Frontal cortex (tissue), 4 donors: ENCODE measurements at places on chromosomes 5 and 9.
A peak's percentile ranks its signal among the peaks of the same experiment; 100 is the strongest.

DNA sequence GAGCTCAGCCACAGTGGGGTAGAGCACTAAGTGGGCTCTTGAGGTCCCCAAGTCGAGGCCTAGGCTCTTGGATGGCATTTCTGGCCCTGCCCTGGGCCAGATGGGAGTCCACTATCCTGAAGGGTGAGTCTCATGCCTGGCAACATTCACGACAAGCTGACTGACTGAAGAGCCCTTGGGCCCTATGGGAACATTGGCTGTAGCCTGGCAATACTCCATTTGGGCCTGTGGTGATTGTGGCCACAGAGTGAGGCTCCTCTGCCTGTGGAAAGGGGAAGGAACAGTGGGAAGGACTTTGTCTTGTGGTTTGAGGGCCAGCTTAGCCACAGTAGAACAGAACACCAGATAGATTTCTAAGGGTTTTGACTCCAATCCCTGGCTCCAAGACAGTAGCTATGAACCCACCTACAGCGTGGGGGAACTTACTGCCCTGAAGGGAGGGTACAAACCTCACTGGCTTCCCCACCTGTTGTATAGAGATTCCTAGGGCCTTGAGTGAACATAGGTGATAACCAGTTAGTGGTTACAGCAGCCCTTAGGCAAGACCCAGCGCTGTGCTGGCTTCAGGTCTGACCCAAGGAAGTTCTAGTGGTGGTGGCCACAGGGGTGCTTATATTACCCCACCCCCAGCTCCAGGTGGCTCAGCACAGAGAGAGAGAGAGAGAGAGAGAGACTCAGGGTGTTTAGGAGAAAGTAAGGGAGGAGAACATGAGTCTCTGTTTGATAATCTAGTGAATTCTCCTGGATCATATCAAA, 72.4 kb downstream of the KIAA0825 start:
- DNase-seq = no peak

DNA sequence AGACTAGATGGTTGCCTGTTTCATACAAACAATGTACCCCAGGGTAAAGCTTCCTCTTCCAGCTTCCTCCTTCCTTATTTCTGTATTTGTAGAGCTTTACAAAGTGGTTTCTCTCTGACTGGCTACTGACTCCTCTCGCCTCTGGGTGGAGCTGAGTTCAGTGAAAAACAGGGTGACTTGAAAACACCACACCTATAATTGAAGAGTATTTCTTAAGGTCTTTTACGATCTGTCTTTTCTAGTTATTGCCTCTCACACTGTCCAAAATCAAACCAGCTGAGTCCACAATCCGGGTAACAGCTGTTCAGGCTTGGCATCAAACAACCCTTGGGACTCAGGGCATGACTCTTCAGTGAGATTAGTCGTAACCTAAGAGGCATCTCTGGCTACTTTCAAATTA, 200.4 kb downstream of the ARRDC3 start:
- DNase-seq = no peak

DNA sequence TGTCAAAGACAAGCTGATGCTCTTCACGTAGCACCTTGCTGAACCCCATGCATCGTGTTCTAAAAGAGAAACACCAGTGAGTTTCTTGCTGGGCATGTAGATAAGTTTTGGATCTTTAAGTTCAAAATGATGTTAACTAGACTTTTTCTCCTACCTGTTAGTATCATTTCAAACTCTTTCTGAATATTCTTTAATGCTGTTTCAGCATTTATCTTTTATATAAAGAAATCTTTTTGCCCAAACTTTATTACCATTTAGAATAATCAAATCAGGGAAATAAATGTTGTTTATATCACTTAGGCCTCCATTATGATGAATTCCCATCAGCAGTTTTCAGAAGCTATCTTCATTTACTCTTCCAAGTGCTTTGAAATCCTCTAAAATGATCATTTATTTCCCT, 542.8 kb downstream of the CDH10 start:
- no peak for DNase-seq

GRCh38 chr9:16675131-16675530, 195.3 kb downstream of the BNC2 start:
- no peak for DNase-seq

DNA sequence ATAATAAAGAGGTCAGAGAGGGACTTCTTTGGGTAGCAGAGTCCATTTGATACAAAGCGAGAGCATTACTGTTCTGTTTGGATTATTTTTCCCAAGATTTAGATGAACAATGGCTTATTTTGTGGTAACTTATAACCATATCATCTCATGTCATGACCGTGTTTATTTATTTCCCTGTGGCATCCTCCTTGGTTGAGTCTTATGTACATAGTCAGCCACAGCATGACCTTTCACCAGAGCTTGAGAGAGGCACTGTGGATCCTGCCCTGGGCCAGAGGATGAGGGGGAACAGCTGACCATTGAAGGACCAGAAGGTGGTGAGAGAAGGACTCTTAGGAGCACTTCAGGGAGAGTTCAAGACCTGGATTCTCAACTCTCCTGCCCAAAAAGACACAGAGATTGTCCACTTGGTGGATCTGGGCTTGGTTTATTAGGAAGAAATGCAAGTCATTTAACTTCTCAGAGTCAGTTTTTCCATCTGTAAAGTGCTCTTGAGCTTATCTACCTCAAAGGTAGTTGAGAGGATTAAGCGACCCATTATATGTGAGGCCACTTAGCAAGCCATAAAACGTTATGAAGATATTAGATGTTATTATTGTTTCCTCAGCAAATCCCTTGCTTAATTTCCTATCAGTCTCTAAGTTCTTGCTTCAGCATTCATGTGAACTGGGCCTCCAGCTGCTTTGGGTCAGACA, 51.4 kb downstream of the PPIC start:
- no peak for DNase-seq

GRCh38 chr5:126987271-126987899, 43.0 kb downstream of the MARCHF3 start:
- no peak for DNase-seq

DNA sequence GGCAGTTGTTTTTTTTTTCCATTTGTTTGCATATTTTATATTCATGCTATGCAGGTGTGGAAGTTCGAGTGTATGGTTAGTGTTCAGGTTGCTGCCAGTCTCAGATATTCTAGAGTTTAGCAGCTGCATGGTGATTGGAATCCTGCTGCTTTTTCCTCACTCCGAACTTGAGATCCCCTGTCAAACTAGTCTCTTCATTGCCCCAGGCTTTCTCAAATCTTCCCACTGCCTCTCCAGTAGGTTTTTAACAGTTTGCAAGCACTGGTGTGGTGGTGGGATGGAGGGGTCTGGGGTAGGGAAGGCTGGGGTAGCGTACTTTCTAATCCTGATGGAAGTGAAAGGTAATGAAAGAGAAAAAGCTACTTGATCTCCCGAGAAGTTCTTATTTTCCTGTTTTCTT, 112.9 kb downstream of the CHSY3 start:
- DNase-seq = no peak

DNA sequence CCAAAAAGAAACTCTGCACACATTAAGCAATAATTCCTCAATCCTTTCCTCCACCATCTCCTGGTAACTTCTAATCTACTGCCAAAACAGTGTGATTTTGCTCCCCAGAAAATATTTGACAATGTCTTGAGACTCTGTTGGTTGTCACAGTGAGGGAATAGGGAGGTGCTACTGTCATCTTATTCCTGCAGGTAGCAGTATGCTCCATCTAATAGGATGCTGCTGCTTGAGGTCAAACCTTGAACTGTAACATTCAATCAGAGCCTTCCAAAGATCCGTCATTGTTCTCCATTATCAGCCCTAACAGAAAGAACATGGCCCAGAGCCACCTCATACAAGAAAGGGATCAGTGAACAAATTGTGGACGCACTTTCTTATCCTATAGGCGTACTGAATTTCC, 514.7 kb upstream of the GRIN3A start:
- no peak for DNase-seq

DNA sequence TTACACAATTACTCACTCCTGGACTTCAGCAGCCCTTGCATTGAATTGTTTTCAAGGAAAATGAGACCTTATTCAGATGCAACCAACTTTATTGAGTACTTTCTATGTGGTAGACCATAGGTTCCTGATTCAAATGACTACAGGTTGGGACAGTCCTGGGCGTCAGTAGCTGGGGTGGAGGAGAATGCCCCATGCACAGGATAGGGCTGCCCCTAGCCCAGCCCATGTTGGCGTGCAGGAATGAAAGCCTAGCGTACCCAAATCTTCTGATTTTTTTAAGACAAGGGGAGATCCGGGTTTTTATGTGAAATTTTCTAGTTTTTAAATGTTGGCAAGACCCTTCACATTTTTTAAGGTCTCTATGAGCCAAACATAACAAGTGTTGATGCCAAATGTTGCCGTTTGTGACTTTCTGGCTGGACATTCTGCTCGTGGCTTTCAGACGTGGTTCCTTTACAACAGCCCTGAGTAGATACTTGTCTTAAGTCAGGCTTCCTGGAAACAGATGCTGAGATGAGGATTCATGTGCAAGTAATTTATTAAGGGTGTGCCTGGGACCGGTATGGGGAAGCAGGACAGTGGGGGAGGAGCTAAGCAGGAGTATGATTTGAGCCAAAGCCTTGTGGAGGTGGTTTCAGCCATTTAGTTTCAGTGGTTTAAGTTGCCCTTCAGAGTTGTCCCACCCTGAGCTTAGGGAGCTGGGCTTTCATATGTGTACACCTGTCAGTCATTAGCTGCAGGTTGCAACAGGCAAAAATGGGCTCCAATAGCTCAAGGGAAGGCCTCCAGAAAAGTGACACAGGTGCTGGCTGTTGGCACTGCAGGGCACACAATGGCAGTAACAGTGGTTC, 154.1 kb downstream of the NTRK2 start:
- DNase-seq = no peak

DNA sequence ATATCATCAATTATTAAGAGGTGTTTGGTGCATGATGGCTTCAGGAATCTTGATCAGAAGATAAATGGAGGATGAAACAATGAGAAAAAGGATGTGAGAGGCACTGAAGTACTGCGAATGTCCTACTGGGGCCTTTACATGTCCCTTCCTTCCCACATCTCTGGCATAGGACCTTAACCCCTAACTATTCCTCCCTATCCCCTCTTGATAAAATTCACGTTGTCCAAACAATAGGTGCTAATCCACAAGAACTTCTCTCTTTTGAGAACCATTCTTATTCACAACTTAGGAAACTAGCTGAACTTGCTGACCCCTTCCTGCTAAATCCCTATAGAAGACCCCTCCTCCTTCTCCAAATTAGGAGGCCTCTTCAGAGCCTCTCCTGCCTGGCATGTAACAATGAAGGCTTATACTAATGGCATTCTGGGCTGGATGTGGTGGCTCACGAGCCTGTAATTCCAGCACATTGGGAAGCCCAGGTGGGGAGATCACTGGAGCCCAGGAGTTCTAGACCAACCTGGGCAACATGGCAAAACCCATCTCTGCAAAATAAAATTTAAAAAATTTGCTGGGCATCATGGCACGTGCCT, 276.5 kb upstream of the SMARCA2 start:
- no peak for DNase-seq

DNA sequence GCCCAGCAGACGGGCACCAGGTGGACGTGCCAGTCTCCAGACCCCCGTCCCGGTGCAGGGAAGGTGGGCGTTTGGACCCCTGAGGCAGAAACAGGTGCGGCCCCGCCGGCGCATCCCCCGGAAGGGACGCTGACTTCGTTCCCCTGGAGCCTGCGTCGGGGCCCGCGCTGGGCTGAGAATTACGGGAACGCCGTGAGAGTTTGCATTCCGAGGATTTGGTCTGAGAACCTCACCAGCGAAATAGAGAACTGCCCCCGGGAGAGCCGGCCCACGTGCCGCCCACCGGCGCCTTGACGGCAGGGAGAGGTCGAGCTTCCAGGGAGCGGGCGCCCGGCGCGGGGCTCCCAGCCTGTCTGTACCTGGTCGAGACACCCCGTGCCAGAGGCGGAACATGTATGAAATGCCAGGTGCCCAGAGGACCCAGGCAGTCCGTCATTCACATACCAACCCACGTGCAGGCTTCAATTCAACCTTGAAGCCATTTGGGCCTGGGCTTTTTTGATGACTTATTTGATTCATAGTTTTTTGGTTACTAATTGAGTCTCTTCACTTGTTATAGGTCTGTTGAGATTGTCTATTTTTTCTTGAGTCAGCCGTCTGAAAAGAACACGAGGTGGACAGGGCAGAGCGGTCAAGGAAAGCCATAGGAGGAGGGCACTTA, 877 bp upstream of the CAMSAP1 start:
- no peak for DNase-seq

- no peak for DNase-seq
Measured at GRCh38 chr9:128701227-128701854, 962 bp upstream of the PKN3 start.

GRCh38 chr5:175436359-175436758, 7.6 kb downstream of the DRD1 start:
- DNase-seq = no peak

DNA sequence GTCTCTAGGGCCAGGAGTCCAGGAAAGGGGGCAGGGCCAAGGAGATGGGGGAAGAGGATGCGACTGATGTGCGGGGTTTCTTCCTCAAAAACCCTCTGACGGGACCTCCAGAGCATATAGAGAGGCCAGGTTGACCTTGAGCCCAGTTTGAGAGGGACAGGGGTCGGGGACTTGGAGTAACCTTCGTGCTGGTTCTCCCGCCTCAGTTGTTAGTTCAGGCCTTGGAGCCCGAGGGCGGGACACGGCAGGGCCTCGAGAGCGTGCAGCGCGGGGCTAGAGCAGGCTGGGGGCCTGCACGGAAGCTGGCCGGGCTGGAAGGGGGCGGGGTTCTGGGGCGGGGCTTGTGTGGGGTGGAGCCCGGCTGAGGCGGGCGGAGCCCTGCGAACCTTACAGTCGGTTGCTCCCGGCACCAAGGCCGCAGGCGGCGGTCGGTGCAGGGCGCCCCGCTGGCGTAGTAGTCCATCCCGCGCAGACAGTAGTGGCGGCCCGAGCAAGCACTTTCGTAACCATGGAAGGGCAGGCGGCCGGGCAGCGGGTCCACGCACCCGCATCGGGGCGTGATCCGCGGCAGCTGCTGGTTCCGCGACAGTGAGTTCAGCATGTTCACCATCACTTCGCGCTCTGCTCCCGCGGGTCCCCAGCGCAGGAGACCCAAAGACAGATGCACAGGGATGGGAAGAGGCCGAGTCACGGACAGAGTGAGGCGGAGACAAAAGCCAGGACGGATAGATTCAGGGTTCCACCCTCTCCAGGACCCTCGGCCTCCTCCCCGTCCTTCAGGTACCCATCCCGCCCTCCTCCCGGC, 4.0 kb upstream of the MYORG start:
- DNase-seq = peak; percentile 84

DNA sequence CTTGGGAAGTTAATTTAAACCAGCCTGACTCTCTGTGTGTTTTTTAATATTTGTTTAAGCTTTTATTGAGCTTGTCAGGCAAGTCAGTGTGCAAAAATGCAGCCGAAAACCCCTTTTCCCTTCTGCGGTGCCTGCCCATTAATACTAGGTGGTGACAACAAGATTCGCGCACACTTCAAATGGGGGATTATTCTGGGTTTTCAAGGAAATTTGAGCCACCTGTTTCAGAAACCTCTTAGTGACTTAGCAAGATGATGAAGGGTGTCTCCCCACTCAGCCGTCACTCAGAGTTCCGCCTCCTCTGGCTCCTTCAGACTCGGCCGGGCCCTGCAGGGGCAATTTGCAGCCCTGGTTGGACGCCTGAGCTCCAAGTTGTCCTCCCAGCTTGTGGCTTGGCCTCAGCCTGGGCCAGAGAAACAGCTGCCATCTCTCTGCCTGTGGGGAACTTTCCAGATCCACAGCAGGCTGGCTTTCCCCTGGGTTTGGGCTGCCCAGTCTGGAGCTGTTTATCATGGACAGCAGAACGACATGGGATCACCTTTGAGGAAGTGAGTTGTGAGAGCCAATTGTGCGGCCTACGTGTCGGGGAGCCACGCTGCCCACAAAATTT, 75.9 kb downstream of the SPRY4 start:
- no peak for DNase-seq

- no peak for DNase-seq
Measured at GRCh38 chr9:136045595-136046553, 49.2 kb downstream of the NACC2 start.
